NCI-H2107 (cell line): ENCODE measurements at places on chromosomes 5 and 9.
A peak's percentile ranks its signal among the peaks of the same experiment; 100 is the strongest.

DNA sequence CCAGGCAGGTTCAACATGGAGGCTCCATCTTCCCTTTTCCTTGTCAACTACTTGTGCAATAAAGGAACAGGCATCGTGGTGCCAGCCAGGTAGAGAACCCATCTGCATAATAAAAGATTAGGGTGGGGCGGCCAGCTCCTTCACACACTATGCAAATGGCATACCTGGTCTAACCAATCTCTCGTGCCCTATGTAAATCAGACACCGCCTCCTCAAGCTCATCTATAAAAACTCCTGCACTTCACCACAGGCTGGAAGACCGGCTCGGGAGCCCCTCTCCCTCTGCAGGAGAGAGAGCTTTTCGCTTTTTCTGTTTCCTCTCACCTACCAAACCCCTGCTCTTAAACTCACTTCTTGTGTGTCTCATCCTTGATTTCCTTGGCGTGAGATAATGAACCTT is 244.3 kb upstream of the PUM3 start:
- DNase-seq = no peak

DNA sequence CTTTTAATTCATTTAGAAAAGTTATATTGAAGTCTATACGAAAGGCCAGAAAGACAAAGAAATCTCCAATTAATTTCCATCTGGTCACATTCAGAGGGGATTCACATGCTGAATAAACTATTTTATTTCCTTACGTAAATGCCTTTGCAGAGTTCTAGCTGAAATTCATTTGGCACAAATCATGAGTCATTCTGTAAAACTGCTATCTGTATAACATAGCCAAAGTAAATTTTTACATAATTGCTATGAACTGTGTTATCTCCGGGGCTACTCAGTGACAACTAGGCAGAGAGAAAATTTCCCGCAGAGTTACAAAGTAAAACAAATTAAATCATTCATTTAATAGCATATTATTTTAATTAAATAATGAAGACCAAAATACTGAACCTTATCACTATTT is 463.2 kb upstream of the ADAMTS16 start:
- DNase-seq = no peak

DNA sequence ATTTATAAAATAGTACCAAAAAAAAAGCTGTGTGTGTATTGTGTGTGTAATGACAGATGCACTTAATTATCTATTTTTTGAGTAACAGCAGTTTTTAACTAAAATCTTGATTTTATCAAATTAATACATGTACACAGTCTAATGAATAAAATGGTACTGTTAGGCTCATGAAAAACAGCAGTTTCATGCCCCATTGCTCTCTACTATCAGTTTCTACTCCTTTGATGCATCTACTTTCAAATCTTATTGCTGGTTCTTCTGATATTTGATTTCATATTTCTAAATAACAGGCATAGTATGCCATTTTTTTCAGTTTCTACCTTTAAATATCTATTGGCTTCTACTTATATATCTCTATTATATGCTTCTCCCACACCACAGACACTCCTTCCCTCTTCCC is 117.4 kb downstream of the CCDC171 start:
- no peak for DNase-seq

DNA sequence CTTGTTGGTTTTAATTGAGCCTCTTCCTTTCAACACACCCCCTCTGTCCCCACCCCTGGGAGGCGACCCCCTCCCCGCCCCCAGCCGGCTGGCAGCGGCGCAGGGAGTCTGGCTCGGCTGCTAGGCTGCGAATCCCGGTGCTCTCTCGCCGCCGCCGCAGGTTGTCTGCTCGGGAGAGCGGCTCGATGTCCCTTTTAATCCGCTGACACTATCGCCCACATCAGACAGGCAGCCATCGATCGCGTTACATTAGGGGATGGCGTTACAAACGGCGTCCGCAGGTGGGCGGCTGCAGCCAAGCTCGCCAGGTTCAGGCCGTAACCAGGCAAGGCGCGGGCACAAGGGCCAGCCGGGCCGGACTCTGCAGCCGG is 1.3 kb downstream of the NR2F1-AS1 start:
- DNase-seq = no peak

GRCh38 chr9:34047864-34048726 is 592 bp downstream of the UBAP2 start:
- DNase-seq = no peak

GRCh38 chr5:95924720-95925377 is 36.8 kb downstream of the ELL2 start:
- no peak for DNase-seq

GRCh38 chr9:79765466-79765865 is 193.7 kb downstream of the TLE4 start:
- DNase-seq = no peak

DNA sequence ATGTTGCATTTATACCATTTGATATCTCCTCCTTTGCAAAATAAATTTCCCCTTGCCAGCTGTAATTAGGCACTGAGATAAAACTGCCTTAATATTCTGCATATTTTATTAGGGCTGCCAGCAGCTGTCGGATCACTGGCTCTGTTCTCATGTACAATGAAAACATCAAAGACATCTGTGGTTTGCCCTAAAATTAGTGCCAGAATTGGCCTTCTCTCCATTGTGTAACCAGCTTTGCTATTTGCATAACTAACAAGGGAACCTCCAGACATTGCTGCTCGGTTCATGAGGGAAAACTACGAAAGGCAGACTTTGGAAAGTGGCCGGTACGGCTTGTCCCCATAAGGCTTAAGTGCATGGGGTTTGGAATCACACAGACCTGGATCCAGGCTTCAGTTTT is 45.5 kb upstream of the KIF2A start:
- no peak for DNase-seq

- no peak for DNase-seq
Observed at GRCh38 chr9:34046784-34047379, 1.8 kb downstream of the UBAP2 start.

- peak; percentile 61 for DNase-seq
Observed at GRCh38 chr9:136160381-136160841, 41.7 kb upstream of the TMEM250 start.

DNA sequence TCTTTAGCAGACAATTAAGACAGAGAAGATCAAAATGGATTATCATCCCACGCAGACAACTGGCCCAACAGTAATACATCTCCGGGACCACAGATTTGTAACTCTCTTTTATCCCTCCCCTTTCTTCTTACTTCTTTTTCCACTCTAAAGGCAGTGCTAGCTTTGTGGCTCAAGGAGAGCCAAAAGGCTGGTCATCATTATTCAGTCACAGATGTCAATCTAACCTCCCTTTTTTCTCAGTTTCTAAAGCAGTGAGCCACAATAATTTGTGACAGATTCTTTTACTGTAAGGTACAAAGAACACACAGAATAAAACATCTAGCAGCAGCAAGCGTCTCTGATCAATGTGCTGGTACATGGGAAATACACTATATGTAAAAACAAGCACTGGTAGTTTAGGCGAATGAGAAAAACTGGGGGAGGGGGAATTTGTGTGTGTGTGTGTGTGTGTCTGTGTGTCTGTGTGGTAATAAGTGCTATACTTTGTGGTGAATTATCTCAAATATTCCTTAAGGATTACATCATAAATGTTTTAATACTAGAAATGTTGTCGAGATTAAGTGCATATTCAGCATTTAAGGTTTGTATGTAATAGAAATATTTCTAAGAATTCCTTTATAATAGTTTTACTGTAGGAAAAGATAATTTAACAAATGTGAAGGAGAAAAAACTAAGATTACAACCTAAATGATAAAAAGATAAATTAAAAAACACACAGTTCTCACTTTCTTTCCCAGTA is 140.2 kb downstream of the DENND1A start:
- DNase-seq = no peak

- no peak for DNase-seq
Observed at GRCh38 chr9:87718852-87719612, 6.9 kb upstream of the CTSL start.

GRCh38 chr9:34796924-34797323 is 87.0 kb upstream of the CCL21 start:
- peak; percentile 2 for DNase-seq

GRCh38 chr9:5644501-5644900 is 15.6 kb downstream of the RIC1 start:
- no peak for DNase-seq

GRCh38 chr5:141618804-141619554 is at the start of gene DIAPH1:
DIAPH1 (minus strand) TSS chr5:141619000; CDS start chr5:141618914, 86 bp downstream.
- peak; percentile 71 for DNase-seq

DNA sequence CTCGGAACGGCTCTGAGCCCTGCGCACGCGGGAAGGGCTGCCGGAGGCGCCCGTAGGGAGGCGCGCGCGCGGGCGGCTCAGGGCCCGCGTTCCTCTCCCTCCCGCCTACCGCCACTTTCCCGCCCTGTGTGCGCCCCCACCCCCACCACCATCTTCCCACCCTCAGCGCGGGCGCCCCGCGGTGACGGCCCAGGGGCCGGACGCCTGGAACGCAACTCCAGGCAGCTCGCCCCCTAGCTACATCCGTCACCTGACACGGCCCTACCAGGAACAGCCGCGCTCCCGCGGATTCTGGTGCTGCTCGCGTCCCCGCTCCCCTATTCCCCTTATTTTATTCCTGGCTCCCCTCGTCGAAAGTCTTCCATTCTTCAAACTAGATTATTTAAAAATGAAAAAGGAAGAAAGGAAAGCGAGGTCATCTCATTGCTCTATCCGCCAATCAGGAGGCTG is at the start of gene CDKN2B-AS1:
Gene CDKN2B-AS1 (plus strand): TSS at position 236 of the 450 bp plus-strand sequence.
- DNase-seq = peak; percentile 97

GRCh38 chr5:89230178-89230577 is 347.2 kb upstream of the MEF2C start:
- no peak for DNase-seq
